Stimulated activated CD4-positive, alpha-beta T cell treated with anti-CD3 and anti-CD28 coated beads, Interleukin-12 subunit alpha, Interleukin-12 subunit beta, amount 100 ng/mL, for 48 hours (primary cell): ENCODE measurements at places on chromosomes 3 and 15.

- DNase-seq: no peak
Observed at GRCh38 chr15:101120987-101121386, 130.9 kb downstream of the CHSY1 start.

- no peak for DNase-seq
Observed at GRCh38 chr15:70012895-70013294, 84.8 kb downstream of the TLE3 start.

DNA sequence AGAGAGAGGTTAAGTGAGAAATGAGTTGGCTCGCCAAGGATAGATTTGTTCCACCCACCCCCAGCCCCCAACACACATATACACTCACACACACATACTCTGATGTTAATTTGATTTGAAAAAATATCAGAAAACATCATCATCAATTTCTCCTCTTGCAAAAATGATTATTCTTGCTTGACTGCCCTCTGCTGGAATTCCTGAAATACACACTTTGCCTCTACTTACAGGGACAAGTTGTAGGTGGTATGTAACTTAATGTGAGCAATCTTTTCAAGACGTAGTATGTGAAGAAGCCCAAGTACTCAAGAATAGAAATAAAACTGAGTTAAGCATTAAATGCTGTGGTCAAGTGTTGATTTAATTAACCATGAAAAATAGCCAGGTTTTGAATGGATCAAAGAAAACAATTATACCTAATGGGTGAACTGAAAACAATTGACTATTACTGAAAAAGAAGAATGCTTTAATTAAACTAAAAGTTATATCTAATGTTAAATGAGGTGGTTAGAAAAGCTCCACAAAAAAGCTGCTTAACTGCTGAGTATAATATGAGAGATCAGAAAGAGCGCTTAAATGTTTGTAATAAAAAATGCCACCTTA, 46.6 kb upstream of the MDFIC2 start:
- peak; percentile 21 for DNase-seq

- no peak for DNase-seq
Observed at GRCh38 chr15:64895285-64896065, 16.2 kb upstream of the ANKDD1A start.

DNA sequence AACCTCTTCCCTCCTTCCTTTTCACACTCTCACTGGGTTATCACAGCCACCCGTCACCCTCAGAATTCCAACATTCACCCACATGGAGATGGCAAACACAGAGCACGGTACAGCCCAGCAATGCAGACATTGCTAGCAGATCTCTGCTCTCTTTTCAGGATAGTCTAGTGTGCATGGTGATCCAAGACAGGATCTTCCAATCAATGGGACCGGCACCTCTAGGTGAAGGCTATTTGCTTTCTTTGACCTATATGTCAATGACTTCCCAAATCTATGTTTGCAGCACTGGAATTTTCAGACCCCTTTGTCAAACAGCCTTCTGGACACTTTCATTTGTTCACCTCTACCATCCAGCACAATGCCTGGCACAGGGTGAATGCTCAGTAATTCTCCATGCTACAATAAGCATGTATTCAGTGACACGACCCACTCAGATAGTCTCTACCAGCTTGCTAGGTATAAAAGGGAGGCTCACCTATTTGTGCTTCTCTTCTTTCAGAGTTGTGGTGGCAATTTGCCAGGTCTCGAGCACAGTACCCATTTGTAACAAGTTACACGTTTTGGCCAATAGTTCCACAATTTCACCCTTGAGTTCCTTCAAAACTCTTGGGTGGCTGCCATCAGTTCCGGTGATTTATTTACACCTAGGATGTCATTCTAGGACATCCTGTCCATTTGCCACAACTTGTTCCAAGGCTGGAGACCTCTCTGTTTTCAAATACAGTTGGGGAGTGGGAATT, 279.1 kb upstream of the ICE2 start:
- DNase-seq: no peak

- no peak for DNase-seq
Observed at GRCh38 chr3:150495563-150496168, 50.6 kb downstream of the SERP1 start.

DNA sequence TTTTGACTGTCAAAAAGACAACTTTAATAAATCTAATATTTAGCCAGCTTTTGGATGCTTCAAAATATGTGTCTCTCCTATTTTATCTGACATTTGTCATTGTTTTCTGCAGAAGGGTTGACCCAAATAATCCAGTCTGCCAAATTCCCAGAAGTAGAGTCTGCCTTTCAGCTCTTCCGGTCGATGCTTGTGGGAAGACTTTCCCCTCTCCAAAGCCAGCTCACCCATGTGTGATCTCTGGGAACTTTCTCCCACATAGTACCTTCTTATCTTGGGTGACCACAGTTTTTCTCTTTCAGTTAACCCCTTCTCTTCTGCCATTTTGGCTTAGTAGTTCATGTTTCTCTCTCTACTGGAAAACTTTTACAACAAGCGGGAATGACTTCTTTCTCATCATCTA, 94.1 kb downstream of the ASB7 start:
- DNase-seq: no peak

DNA sequence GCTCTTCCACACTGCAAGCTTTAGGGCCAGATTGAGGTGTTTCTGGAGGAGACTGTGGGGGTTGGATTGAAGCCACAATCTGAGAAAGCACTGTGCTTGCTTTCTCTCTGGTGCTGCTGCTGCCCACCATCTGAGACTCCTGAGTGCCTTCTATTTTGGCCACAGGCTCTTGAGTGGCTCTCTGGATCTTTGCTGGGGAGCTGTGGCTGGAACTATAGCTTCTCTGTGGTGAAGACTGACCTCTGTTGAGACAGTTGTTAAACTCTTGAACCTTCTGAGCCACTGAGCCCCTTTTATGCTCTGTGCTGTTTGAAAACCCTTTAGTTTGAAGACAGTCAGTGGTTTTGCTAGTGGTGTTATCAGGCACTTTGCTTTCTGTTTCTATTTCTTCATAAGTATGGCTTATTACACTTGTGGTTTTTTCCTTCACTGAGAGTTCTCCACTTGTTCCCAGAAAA, 108.7 kb upstream of the TSPAN3 start:
- DNase-seq: no peak

- no peak for DNase-seq
Observed at GRCh38 chr15:40337597-40337996, 3.1 kb downstream of the CCDC9B start.

DNA sequence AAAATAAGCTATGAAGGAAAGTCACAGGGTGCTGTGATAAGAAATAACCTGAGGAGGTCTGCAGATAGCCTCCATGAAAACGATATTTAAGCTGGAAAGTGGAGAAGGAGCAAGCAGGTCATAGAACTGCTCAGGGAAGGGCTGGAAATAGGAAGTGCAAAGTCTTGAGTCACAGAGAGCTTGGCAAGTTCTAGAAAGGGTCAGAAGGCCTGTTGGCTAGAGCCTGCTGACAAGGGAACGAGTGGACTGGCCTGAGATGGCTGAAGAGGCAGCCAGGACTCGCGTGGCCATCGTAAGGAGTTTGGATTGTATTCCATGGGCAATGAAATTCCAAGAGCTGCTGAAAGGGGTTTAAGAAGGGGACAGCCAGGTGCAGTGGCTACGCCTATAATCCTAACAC, 64.7 kb upstream of the IL12A start:
- DNase-seq: no peak

DNA sequence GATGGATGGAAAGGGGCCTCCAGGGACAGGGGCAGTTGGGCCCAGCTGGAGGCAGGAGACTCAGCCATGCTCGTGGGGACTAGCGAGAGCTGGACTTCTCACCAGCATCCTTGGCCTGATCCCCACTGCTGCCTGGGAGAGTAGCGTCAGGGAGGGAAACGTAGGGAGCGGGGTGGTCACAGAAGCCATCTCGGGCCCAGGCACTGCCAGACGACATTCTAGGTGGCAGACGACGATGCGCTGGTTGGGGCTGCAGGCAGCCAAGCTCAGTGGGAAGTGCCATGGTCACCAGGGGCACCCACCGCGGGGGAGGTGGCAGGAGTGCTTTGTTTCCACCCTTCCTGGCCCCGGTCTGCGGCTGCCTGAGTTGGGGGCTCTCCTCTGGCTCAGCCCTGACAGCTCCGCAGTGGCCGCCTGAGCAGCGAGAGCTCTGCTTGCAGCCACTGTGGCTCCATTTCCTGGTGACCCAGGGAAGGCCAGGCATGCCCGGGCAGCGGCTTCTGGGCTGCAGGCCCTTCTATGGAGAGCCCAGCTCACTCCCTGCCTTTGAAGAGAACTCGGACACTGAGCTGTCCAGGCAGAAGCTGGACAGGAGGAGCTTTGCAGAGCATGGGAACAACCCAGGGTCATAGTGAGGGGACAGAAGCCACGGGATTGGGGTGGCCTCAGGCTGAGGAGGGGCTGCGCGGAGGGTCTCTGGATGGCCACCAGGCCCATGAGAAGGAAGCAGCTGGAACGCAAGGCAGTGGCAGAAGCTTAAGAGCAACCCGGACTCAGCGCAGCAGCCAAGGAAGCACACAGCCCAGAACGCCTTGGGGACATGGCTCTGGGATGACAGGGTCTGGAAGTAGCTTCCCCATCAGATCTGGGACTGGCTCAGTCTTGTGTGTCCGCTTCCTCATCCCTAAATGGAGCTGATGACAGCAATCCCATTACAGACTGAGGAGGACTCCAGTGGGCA, 30.8 kb downstream of the KLHL25 start:
- DNase-seq: no peak

DNA sequence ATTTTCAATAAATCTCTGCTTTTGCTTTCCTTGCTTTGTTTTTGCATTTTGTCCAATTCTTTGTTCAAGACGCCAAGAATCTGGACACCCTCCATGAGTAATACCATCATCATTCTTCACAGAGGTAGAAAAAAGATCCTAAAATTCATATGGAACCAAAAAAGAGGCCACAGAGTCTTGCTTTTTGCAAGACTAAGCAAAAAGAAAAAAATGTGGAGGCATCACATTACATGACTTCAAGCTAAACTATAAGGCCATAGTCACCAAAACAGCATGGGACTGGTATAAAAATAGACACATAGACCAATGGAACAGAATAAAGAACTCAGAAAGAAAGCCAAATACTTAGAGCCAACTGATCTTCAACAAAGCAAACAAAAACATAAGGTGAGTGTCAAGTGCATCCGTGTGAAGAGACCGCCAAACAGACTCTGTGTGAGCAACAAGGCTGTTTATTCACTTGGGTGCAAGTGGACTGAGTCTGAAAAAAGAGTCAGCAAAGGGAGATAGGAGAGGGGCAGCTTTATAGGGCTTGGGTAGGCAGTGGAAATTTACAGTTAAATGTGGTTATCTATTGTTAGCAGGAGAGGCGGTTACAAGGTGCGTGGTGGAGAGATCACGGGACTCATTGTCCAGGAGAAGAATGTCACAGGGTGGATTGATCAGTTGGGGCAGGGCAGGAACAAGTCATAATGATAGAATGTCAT, 10.9 kb downstream of the STRIT1 start:
- no peak for DNase-seq

DNA sequence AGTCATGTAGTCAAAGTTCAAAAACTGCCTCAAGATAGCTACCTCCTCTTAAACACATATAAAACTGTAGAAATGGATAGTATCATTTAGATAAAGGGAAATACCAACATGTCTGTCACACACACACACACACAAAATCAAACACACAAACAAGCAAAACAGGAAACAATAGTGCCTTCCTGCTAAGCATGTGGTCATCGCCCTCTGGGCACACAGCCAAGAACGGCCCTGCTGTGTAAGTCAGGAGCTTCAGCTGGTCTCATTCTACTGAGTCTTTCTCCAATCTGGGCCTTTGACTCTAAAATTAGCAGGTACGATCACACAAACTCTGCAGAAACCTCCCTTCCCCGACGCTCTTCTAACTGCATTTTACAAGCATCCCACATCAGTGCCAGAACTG, 272.2 kb upstream of the CHRNA7 start:
- DNase-seq: no peak

GRCh38 chr15:28943146-28943545, 57.4 kb downstream of the APBA2 start:
- no peak for DNase-seq

DNA sequence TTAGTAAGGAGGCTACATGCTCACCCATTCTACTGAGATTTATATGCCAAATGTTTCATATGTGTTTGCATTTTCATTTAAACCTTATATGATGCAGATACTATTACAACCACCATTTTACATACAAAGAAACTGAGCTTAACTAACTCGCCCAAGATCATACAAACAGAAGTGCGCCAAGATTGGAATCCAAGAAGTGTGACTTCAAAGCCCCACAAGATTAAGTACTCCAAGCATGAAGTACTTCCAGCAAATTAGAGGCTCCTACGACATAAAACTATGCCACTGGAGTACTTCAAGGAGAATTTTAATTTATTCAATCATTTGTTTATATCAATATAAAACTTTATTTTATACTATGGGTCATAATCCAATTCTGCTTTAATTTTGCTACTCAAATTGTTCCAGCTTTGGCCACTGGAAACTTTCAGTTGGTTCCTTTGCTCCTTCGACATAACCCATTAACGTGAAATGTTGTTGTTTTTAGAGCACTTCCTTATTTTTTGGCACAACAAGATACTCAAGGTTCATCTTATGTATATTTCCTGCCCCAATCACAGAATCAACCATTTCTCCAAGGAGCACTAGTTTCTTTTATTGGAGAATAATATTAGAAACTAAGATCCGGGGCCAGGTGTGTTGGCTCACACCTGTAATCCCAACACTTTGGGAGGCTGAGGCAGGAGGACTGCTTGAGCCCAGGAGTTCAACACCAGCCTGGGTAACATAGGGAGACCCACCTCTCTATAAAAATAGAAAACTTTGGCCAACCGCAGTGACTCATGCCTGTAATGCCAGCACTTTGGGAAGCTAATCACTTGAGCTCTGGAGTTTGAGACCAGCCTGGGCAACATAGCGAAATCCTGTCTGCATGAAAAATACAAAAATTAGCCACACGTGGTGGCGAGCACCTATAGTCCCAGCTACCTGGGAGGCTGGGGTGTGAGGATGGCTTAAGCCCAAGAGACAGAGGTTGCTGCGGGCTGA, 10.4 kb downstream of the INO80 start:
- DNase-seq: no peak

DNA sequence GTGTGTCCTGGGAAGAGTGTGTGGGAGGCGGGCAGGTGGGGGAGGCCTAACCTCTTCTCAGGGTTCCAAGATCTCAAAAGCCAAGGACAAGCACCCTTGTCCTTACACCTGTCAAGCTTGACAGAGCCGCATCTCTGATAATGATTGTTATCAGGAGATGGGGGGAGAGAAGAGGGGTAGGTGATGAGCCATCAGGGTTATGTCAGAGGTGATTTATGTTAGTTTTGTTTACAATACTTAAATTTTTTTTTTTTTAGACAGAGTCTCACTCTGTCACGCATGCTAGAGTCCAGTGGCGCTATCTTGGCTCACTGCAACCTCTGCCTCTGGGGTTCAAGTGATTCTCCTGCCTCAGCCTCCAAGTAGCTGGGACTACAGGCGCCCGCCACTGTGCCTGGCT, 7.4 kb upstream of the NCBP2 start:
- DNase-seq: no peak

- DNase-seq: no peak
Observed at GRCh38 chr3:141237701-141238521, 6.3 kb downstream of the PXYLP1 start.

DNA sequence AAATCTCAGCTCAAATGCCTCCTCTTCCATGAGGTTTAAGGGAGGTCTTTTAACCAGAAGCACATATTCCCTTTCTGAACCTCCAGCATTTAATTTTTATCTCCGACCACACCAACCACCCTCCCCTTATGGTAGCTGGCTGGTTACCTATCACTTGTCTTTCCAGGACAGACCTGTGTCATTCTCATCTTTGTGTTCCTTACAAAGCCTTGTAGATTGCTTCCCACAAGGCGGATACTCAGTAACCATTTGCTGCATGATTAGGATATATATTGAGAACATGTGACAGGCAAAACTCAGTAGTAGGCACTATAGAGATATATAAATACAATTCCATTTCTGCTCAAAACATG, 119.5 kb downstream of the RPL22L1 start:
- DNase-seq: no peak
